Immature natural killer cell (primary cell): ENCODE measurements at places on chromosomes 6 and 20. TPM values are rescaled to one million over a fixed set of nuclear protein-coding genes. Genes with fewer than 3 reads are reported as not detected.

- no peak for DNase-seq
Measured at GRCh38 chr6:10487668-10488327, 33.4 kb upstream of the GCNT2 start.

- DNase-seq: no peak
Measured at GRCh38 chr6:136334853-136335252, 45.2 kb upstream of the BCLAF1 start.

DNA sequence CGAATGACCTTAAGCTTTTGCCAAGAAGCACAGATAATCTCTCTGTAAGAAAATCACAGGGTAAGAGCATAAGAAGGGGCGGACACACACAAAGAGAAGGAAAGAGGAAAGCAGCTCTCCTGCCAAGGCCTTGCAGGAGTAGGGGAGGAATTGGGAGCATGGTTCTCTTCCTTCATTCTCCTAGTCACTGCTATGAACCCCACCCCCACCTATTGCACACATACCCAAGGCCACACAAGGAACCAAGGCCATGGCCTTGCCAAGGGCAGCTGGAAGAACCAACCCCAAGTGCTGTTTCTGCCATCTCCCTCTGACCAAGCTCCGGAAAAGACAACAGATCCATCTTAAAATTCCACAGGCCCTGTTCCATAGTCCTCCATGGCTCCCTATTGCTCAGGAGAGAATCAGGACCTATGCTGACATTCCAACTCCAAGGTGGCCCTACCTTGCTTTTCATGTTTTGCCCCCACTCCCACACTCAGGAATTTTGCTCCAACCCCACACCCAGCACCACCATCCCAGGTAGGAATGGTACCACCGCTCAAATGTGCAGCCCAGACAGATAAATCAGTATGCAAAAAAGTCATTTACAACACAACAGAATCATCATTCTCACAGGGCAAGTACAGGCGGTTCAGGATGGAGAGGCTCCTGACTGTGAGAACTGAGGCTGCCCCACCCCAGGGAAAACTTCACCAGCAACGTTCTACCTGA is 31.3 kb downstream of the TRAM2 start:
- no peak for DNase-seq

The GRM1 gene
- polyA plus RNA-seq: 0.02 TPM

The SYNGAP1 gene
- polyA plus RNA-seq: 0.20 TPM
